NCI-H187 (cell line): ENCODE measurements at places on chromosomes 2 and 18.

DNA sequence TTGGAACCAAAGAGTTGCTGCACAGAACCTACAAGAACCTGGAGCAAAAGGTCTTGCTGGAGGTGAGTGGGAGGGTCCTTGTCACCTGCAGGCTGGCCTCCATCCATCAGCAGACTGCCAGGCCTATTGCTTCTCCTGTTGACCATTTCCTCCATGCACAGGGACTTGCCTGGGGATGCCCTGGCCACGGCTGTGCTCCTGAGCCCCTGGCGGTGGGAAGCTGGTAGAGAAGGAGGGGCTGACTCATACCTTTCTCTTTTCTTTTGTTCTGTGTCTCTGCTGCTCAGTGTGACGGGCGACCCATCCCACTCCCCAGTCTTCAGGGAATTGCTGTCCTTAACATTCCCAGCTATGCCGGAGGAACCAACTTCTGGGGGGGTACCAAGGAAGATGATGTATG lies 102.6 kb downstream of the DGKD start:
- no peak for DNase-seq

DNA sequence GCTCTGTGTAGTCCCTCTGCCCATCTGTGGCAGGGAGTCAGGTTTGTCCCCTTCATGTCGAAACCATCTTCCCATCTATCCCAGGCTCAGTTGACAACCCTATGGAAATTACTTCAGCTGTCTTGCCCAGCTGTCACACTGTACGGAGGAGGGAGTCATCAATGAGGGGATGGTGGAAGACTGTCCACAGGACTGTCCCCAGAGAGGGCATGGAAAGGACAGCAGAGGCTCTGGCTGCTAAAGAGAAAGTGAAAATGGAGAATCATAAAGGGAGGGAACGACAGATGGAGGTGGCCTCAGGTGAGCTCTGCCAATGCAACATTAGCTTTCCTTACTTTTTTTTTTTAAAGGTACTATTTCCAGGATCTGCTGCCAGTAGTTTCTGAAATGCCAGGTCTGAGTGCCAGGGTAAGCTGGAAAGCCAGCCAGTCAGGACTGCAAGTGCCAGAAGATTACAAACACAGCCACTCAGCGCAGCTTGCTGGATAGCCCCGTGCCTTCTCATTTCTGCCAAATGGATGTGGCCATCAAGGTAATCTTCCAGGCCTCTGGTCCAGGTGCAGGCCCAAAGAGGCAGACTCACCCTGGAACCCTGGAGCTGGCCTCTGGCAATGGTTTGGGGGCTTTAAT lies 192.8 kb downstream of the AGPS start:
- no peak for DNase-seq

- no peak for DNase-seq
These were observed 335.8 kb downstream of the TNS1 start for GRCh38 chr2:217667035-217667434.

GRCh38 chr2:47297767-47298425 lies 105.1 kb upstream of the MSH2 start:
- no peak for DNase-seq

GRCh38 chr2:9519250-9519649 lies 36.4 kb downstream of the ADAM17 start:
- no peak for DNase-seq

- DNase-seq, result no peak
These were observed 19.1 kb upstream of the AFTPH start for GRCh38 chr2:64504774-64505720.

GRCh38 chr2:233118648-233119000 lies 58.5 kb downstream of the INPP5D start:
- DNase-seq, result no peak

GRCh38 chr18:76406791-76407190 lies 88.3 kb downstream of the ZNF516 start:
- DNase-seq, result no peak

DNA sequence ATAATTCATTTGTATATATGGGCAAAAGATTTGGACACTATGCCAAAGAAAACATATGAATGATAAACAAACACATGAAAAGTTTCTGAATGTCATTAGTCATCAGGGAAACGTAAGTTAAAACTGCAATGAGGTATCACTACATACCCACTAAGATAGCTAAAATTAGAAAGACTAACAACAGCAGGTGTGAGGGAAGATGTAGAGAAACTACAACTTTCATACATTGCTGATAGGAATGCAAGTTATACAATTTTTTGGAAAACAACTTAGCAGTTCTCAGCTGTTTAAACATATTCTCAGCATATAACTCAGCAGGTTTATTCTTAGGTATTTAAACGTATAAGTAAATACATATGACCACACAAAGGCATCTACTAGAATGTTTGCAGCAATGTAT lies 563.5 kb upstream of the KLHL29 start:
- DNase-seq, result no peak

DNA sequence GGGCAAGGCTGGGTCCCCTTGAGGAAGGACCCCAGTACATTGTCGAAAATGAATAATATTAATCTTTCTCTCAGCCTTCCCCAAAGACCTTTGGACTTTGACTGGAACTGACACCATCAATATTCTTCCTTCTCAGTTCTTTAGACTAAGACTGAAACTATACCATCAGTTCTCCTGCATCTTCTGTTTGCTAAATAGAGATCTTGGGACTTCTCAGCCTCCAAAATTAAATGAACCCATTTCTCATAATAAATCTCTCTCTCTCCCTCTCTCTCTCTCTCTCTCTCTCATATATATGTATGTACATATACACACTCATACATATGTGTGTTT lies 39.7 kb upstream of the VRK2 start:
- DNase-seq, result no peak

DNA sequence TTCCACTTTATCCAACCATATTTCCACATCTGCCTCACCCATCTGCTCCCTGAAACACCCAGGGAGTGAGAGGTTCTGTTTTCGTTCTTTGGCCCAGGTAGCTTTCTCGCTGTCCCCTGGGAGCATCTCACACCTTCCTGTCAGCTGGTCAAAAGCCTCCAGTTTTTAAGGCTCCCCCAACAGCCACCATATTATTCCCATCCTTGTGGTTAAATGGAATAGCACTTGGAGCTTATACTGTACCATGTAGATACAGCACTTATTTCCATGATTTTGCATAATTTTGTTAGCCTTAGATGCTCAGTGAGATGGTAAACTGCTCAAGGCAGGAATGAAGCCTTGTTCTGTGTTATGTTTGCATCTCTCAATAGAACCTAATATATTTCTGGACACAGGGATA lies 58.5 kb upstream of the TMEM182 start:
- no peak for DNase-seq

GRCh38 chr18:62318228-62319180 lies 6.6 kb upstream of the TNFRSF11A start:
- DNase-seq, result no peak

DNA sequence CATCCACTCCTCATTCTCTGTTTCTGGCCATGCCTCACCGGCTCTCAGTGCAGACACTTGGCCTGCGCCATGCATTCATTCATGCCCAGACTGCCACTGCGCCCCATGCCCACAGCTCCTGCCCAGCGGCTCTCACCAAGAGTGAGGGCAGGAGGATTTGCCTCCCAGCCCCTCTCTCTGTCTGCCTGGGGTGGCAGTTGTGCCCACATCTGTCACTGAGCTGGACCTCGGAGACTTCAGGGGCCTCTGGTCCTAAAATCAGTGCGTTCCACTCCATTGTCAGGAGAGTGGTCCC lies 75.1 kb downstream of the CIB4 start:
- no peak for DNase-seq
